ENCODE measurements at places on chromosomes 16 and 17.
A peak's percentile ranks its signal among the peaks of the same experiment; 100 is the strongest.

- DNase-seq = no peak
Observed at GRCh38 chr17:27420211-27420950, 35.9 kb upstream of the KSR1 start.

DNA sequence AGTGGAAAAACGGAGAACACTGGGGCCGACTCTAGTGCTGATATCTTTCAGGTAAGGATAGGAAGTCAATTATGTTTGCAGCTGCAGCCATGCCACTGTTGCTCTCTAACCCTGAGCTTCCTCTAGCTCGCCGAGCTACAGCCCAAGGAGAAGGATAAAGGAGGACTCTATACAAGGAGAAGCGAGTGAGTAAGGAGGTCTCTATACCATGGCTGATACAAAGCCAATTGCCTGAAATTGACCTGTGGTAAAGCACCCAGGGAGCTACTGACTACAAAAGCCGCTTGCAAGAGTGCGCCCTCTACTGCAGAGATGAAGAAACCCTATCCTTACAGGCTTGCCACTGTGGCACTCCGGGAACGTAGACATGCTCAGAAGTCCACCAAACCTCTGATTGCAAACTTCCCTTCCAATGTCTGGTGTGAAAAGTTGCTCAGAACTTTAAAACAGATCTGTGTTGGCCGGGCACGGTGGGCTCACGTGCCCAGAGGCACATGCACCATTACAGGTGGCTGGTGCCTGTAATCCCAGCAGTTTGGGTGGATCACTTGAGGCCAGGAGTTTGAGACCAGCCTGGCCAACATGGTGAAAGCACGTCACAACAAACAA, 10.8 kb upstream of the SLC46A1 start:
- DNase-seq = peak; percentile 7

DNA sequence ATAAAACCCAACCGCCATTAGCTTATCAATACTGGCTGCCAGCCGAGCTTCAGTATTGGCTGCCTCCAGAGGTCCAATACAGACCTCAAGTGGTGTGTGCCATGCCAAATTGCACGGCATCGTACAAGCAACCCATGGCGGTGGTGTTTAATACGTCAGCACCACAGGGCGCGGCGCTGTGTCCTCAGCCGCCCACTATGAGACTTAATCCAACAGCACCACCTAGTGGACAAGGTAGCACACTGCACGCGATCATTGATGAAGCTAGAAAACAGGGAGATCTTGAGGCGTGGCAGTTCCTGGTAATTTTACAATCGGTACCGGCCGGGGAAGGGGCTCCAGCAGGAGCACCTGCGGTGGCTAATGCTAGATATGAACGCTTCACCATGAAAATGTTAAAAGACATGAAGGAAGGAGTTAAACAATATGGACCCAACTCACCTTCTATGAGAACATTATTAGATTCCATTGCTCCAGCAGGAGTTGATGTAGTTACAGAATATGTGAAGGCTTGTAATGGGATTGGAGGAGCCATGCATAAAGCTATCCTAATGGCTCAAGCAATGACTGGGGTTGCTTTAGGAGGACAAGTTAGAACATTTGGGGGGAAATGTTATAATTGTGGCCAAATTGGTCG, 15.4 kb downstream of the FLYWCH1 start:
- DNase-seq = peak; percentile 86

DNA sequence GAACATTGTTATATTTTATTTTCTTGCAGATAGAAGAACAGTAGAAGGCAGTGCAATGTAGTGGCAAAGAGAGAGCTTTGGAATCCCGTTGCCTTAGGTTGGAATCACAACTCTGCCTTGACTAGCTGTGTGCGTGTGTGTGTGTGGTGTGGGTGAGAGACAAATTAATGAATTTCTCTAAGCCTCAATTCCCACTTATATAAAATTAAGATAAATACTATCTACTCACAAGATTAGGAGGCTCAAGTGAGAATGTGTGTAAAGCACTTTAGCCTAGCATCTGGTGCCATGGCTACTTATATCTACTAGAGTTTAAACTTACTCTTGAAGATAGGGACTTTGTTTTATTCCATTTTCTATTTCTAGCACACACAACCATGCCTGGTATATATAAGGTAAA, 12.8 kb downstream of the CPD start:
- DNase-seq = no peak

GRCh38 chr17:79988185-79988971, 47.3 kb downstream of the TBC1D16 start:
- DNase-seq = peak; percentile 16

DNA sequence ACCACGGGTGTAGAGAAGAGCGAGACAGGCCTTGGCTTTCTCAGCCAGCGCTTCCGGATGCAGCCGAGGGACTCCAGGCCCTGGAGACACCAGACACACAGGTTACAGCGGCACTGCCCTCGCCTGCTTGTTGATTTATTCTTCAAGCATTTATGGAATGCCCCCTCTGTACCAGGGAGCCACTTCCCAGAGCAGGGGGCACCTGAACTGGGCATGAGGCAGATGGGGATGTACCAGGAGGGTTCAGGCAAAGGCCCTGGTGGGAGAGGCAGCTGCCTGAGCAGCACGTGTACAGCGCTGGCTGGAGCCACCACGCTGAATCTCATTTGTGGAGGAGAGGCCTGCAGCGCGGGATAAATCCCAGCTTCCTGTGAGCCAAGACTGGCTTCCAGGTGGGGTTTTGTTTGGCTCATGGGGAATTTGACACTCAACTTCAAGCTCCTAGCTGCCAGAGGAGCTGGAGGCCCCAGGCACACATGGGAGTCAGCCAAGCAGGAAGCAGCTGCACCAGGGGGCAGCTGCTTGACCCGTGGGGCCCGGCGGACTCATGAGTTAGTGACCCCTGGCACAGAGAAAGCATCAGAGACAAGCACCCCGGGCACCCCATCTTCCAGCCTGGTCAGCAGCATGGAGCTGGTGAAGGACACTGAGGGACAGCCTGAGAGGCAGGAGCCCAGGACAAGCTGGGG, 59.7 kb downstream of the IL21R start:
- peak; percentile 76 for DNase-seq

- no peak for DNase-seq
Observed at GRCh38 chr17:15377616-15378015, 36.2 kb upstream of the TEKT3 start.

- no peak for DNase-seq
Observed at GRCh38 chr17:65374966-65375365, 186.5 kb downstream of the AXIN2 start.

DNA sequence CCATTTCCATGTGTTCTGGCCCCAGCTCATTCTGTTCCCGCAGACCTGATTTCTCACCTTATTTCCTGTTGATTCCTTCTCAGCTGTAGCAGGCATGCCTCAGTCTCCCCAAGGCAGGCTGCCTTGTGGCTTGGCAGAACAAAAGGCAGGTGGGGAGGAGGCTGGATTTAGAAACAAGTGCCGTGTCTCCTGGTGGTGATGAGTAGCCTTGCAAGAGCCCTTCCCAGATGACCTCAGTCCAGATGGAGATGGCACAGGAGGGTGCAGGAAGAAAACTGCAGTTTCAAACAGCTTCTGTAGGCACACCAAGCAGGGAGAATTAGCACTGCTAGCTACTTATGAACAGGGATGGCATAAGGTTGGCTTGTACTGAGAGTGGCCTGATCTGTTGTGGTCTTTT, 64.6 kb downstream of the ARHGAP44 start:
- DNase-seq = no peak

All from NCI-H1092 (cell line).